Head of caudate nucleus (tissue), 42 donors: ENCODE measurements at places on chromosomes 1 and 21.

- no peak for DNase-seq
Observed at GRCh38 chr1:114756949-114757454, 782 bp downstream of the CSDE1 start.

GRCh38 chr1:56074007-56074651 is 505.2 kb downstream of the PLPP3 start:
- DNase-seq = no peak

GRCh38 chr1:53627666-53628065 is 111.3 kb downstream of the GLIS1 start:
- DNase-seq = no peak

GRCh38 chr1:99887890-99888289 is 37.7 kb downstream of the AGL start:
- DNase-seq = no peak

DNA sequence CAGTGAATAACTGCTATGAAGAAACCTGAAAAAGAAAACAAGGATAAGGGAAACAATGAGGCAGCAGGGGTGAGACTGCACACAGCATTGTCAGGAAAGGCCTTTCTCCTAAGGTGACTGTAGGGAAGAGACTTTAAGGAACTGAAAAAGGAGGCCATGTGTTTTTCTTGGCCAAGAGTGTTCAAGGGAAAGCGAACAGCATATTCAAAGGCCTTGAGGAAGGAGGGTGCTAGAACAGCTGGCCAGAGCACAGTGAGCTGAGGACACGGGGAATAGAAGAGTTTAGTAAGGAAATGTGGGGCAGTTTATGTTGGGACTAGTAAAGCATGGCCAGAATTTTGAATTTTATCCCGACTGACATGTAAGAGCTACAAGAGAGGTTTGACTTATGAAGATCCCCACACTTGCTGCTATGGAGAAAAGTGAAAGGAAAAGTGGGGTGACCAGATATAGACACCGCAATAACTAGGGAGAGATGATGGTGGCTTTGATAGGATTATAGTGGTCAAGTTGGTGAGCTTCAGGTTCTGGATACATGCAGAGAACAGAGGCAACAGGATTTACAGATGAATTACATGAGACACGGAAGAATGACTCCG is 1.4 kb downstream of the RWDD2B start:
- DNase-seq = no peak

DNA sequence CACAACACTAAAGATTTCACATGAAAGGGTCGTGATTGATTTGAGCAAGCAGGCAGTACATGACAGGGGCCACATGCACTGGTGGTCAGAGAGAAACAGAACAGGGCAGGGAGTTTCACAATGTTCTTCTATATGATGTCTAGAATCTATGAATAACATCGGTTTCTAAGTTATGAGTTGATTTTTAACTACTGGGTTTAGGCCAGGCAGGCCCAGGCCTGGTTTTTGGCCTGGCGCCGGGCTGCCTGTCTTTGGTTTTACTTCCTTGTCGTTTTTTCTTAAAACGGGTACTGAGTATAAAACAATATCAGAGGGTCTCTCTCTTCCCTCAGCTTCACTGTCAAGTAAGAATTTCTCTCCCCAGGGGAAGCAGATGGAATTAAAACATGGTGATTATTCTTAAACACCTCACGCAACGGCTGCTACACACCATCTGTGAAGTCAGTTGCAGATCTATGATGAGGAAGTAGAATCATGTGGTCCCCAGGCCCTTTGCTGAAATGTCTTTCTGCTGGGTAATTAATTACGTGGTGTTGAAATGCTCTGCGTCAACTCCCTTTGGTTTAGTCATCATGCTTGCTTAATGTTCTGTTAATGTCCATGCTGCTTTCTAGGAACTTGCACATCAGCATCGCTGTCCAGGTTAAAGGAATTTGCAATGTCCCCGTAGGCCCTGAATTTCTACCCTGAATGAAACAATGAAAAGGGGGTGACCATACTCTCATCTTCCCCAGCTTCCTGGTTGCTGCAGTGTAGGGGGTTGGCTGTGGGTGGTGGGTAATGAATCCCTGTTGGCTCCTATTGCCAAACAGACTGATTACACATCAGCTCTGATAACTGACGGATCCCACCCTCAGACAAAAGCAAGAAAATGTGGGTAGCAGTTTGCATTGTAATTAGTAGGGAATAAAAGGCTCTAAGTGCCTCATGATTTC is 70.3 kb downstream of the SERINC2 start:
- DNase-seq = no peak

DNA sequence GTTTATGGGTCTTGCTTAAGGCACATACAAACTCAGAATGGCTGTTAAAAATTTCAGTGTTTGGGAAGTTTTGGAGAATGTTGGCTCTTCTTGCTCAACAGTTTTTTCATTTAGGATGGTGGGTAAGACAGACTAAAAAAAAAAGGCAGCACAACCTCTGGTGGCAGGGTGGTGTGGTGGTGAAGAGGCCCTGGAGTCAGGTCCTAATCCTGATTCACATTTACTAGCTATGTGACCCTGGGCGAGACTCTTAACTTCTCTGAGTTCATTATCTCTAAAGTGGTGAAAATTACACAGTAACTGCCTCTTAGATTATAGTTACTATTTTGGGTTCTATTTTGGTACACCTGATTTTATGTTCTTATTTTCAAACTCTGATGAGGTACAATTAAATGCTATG is 11.6 kb downstream of the UAP1 start:
- DNase-seq = no peak

DNA sequence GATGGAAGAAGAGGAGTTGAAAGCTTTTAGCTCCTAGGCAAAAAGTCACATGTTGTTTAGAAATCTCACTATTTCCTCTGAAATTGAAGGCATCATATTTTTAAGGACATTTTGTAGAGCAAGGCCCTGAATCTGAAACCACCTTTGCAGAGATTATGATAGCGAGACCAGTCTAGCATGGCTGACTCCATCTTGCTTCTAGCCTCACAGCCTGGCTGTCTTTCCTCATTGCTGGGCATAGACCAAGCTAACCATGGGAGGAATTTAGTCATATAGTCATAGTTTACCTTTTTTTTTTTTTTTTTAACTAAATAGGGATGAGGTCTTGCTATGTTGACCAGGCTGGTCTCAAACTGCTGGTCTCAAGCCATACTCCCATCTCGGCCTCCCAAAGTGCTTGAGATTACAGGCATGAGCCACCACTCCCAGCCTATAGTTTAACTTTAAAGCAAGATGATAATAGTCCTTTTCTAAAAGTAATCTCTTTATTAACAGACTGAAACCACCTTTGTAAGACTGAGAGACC is 42.2 kb upstream of the ZNF326 start:
- no peak for DNase-seq

- DNase-seq = no peak
Observed at GRCh38 chr21:38910390-38911067, 104.8 kb downstream of the ETS2 start.

DNA sequence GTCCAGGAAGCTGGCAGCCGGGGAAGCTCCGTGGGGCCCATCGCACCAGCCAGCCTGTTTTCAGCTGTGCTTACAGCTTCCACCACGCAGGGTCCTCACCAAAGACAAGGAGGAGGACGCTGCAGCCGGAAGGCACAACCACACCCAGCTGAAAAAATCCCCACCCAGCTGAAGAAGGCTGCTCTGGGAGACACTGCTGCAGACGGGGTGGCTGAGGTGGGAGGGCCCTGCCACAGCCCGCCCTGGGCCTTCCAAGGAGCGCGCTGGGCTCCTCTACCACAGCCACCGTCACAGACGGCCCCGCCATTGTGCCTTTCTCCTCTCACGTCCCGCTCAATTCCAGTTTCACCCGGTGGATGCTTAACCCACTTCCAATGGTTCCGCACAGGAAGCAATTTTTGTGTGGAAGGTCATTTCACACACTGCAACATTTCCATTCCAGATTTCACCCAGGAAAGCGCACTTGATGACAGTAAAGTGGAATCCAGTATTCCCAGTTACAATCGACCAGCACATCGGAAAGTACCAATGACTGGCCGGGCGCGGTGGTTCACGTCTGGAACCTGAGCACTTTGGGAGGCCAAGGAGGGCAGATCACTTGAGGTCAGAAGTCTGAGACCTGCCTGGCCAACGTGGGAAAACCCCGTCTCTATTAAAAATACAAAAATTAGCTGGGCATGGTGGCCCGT is 47.9 kb downstream of the NPHP4 start:
- DNase-seq = peak; percentile 11

DNA sequence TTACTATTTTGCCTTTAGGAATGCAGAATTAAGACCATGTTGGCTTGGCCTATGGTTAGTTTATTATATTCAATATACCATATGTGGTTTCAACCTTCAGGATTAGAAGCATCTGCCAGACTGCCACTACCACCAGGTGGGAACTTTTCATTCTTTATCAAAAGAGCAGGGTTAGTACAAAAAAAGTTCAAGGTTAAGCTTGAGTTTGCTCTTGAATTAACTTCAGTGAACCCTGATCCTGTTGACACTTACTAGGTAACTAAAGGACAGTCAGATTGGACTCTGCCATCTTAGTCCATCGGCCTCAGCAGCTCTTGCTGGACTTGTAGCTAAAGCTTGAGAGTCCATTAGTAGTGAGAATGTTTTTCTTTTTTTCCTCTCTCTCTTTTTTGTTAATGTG is 22.1 kb downstream of the CLIC4 start:
- DNase-seq = no peak

DNA sequence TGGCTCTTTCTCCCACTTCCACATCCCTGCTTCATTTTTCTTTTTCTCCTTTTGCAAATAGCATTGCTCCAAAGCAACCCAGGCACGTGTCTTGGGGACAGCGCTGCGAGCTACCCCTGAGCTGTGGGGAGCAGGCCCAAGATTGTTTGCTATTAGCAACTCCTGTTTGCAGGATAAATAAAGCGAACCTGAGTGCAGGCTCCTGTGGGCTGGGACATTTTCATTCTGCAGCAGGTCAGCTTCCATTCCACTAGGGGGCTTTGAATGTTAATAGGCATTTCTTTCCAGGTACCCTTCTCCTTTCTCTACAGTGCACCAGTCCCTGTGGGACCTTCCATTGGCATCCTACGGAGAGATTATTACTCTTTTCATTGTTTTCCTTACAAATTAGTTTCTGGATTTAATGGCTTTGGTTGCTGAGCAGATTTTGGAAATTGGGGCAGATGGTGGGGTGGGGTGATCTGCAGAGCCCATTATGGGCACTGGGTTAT is 54.0 kb downstream of the OLFML3 start:
- no peak for DNase-seq

GRCh38 chr1:78483903-78484302 is 6.9 kb upstream of the PTGFR start:
- no peak for DNase-seq

GRCh38 chr1:226738995-226739695 is at the start of gene ITPKB:
Gene ITPKB (minus strand): TSS chr1:226739282. CDS start chr1:226737458, 1,824 bp downstream.
- peak; percentile 55 for DNase-seq

- DNase-seq = no peak
Observed at GRCh38 chr1:17028662-17029188, 17.0 kb upstream of the ATP13A2 start.

DNA sequence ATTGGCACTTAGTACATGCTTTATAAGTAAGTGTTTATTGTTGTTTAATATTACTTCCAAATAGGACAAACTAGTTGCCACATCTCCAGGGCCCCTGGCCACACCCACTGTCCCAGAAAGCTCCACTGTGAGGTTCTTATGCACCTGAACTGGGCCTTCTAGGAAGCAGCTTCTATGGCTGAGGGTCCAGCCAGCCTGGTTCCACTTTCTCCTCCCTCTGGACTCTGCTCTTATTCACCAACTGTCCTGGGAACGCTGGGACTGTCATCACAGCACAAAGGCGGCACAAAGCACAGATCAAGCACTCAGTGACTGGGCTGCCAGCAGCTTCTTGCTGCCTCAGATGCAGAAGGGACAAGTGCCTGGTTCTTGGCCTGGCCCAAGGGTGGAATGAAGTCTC is 29.6 kb upstream of the ZNF648 start:
- DNase-seq = no peak
